Stimulated activated CD4-positive, alpha-beta T cell treated with anti-CD3 and anti-CD28 coated beads, Interleukin-12 subunit alpha, Interleukin-12 subunit beta, amount 100 ng/mL, for 24 hours (primary cell): ENCODE measurements at places on chromosomes 13 and 19.

DNA sequence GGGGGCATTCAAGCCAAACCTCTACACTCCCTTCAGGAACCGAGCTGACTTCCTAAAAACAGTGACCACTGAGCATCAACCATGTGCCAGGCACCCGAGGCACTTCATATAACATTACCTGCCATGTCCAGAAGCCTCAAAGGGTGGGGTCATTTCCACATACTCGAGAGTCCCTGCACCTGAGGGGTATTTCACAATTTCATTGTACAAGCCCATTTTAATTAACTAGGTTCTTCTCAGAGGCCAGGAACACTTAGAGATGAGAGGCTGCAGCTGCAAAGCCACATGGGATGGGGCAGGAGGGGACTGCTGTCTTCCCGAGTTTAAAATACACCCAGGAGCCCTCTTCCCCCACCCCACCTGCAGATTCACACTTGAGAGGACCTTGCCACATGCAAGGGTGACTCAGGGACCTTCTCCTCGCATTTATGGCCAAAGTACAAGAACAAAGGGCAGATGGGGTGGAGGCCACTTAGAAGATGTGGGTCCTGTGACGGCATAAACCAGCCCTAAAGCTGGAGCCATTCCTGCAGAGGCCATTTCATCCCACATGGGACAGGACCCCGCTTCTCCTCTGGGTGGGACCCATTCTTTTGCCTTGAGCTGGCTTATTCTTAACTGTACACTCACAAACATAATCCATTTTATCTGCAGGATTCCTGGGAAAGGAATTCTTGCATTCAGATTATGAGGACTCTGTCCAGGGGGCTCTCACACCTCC lies 43.9 kb downstream of the RAB20 start:
- no peak for DNase-seq

- no peak for DNase-seq
These were observed 150.9 kb downstream of the VWA8 start for GRCh38 chr13:41809962-41810361.

GRCh38 chr13:38685431-38685830 lies 1.4 kb upstream of the FREM2 start:
- no peak for DNase-seq

DNA sequence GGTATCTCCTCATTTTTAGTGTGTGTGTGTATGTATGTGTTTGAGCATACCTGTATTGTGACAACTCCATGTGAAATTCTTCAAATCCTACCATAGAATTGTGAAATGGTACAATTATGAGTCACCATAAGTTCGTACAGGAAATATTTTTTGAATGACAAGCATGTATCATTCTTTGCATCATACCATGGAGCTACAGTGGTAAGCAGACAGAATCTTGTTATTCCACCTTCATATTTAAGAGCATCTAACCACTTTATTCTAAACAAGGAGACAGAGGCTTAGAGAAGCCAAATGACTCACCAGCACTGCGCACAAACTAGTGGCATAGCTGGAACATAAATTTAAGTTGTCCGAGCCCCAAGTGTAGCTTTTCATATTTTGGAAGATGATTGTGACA lies 4.5 kb upstream of the EPSTI1 start:
- no peak for DNase-seq

GRCh38 chr19:19530423-19530804 lies 1.7 kb downstream of the YJEFN3 start:
- DNase-seq: no peak

DNA sequence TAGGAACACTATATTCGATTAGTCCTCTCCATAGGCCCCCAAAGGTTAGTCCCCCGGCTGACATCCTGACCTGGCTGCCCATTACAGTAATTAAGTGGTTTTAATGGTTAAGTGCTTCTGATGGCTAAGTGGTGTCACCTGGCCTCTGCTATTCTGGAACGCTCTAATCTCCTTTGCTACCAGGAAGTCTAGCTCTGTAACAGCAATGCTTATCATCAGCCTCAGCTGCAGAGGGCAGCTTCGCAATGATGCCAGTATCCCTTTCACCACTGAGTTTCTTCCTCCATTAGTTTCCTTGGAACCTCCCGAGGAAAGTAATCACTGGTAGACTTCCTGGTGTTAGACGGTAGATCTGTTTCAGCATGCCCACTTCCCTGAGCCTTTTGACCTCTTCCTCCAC lies 8.6 kb upstream of the RNF6 start:
- no peak for DNase-seq

GRCh38 chr13:23865906-23866305 lies 23.3 kb downstream of the MIPEP start:
- no peak for DNase-seq

- DNase-seq: no peak
These were observed 12.4 kb downstream of the GAS6 start for GRCh38 chr13:113851480-113851803.

- DNase-seq: no peak
These were observed 18.1 kb downstream of the N4BP2L1 start for GRCh38 chr13:32409561-32410421.

DNA sequence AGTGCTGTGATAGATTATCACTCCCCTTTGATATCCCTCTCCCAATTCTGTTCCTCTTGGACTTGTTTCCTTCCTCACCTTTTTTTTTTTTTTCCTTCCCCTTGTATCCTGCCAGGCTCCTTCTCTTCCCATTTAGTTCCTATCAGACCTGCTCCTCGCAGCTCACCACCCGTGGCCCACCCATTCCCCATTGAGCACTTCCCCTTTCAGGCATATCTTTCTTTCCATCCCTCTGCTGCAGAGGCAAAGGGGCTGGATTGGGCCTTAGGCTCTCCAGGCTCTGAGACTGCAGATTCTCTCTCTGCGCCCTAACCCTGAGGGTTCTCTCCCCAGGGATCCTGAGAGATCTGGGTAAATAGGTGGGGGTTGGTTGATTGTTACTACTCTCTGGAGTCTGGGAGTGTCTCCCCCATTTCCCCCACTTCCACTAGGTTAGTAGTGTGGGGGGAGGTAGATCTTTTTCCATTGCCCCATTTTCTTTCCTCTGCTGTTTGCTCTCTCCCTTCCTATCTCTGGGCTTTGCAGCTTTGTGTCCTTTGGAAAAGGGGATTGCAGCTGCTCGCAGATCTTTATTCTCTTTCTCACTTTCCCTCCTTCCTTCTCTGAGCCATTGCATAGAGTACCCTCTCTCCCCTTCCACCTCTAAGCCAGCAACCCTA lies 2.3 kb downstream of the ARHGAP35 start:
- no peak for DNase-seq

GRCh38 chr13:95703576-95703975 lies 26.6 kb downstream of the DNAJC3 start:
- DNase-seq: no peak

DNA sequence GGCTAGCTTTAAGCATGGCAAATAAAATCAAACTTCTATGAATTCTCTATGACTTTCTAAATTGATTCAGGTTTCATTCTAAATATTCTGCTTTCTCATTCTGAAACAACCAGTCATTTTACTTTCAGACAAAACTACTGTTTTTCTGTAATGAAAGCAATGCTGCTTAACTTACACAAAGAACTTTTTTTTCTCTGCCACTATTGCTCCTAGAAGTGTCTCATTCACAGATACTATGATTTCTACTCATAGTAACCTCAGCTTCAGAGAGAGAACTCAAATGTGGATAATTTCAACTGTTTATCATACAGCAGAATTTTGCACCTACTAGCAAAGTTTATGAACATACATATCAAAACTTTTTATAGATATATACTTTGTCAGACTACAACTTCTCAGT lies 724.6 kb downstream of the SLITRK5 start:
- DNase-seq: no peak

DNA sequence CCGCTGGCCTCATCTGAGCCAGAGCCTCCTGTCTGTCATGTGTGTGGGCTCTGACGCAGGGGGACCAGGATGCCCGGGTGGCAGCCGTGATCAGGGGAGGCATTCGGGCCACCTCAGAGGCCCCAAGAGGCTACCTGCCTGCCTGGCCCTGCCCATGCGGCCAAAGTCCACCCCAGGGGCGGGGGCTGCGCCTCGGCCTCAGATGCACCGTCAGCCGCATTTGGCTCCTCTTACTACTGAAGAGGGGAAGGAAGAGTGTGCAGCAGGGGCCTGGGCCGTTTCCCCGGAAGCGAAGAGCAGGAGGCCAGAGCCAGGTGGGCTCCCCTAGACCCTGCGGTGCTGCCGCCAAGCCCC lies 34.0 kb downstream of the C13orf46 start:
- no peak for DNase-seq

GRCh38 chr19:8141726-8142512 lies 7.5 kb downstream of the FBN3 start:
- DNase-seq: no peak

DNA sequence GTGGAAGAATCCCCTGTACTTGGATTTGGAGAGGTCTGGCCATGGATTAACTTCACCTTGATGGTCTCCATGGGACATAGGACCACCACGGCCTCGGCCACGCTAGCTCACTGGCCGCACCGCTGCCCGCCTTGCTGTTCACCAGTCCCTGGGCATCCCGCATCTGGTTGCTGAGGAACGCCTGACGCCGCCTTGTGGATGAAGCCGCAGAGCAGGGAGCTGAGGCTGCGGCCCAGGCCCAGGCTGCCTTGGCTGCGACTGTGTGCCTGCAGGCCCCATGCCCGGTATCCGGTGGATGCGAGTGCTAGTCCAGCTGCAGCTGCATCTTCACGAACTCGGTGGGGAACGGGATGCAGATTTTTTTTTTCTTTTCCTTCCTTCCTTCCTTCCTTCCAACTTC lies 1407.1 kb downstream of the UQCRFS1 start:
- DNase-seq: no peak

- DNase-seq: no peak
These were observed 124.9 kb downstream of the CYSLTR2 start for GRCh38 chr13:48778610-48779009.

DNA sequence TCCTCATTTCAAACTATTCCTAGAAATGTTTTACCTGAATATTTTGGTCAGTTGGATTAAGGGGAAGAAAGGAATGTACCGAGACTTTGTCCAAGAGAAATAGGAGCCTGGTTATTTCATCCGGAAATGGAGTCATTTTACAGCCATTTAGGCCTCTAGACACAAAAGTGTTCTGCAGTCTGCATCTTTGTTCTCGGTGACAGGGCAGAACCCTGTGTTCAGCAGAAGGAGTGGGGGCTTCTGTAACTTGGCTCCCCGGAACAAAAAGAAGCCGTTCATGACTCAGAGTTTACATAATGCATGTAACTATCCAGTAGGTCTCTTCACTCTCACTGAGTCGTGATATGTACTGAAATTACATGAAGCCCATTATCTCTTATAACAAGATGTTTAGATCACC lies 21.6 kb upstream of the FNDC3A start:
- no peak for DNase-seq

DNA sequence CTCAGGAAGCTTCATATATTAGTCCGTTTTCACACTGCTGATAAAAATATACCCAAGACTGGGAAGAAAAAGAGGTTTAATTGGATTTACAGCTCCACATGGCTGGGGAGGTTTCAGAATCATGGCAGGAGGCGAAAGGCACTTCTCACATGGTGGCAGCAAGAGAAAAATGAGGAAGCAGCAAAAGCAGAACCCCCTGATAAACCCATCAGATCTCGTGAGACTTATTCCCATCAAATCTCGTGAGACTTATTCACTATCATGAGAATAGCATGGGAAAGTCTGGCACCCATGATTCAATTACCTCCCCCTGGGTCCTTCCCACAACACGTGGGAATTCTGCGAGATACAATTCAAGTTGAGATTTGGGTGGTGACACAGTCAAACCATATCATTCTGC lies 23.1 kb downstream of the FLT3 start:
- no peak for DNase-seq
